ENCODE measurements at places on chromosomes 13 and 19. TPM values are rescaled to one million over a fixed set of nuclear protein-coding genes. Genes with fewer than 3 reads are reported as not detected.

DNA sequence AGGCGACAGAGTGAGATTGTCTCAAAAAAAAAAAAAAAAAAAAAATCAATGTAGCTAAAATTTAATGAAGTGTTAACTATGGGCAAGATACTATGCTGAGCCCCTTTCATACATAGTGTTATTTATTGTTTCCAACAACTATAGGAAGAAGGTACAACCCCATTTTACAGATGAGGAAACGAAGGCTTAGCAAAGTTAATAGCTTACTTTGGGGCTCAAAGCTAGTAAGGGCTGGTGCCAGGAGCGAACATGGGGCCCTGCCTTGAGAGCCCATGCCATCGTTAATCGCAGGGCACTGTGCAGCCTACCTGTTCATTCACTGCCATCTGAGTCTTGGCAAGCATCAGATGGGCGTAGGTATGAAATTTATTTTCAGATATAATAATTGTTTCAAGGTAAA, 1.9 kb upstream of the FRY start:
- H3K4me1 ChIP-seq, result peaks cover 33% of the 10 kb centered on the region
- H3K27me3 ChIP-seq, result no peaks in the 10 kb centered on the region
- H3K4me3 ChIP-seq, result no peak overlapping the region
- DNase-seq, result no peak
- no peaks in the 10 kb centered on the region for H3K36me3 ChIP-seq

DNA sequence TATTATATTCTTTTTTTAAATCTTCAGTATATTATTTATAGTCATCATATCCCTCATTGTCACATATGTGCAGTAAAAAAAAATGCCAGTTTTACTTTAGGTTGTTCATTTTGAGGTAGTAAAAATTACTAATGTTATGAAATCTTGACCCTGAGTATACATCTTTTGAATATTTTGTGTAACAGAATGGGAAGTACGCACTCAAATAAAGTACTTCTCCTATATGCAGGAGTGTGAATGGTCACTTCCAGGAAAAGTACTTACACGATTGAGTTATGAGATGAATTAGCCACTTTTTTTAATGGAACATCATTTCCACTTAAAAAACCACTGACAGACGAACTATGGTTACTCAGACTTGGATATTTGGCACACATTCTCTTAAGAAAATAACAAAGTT, 58.5 kb downstream of the C13orf42 start:
- no peak overlapping the region for H3K4me3 ChIP-seq
- no peaks in the 10 kb centered on the region for H3K36me3 ChIP-seq
- H3K27ac ChIP-seq, result no peak overlapping the region
- H3K4me1 ChIP-seq, result peaks cover 2% of the 10 kb centered on the region

GRCh38 chr19:41843371-41843770, 1.1 kb downstream of the LYPD4 start:
- H3K36me3 ChIP-seq, result no peaks in the 10 kb centered on the region
- no peak overlapping the region for H3K4me3 ChIP-seq
- no peaks in the 10 kb centered on the region for H3K4me1 ChIP-seq
- DNase-seq, result no peak
- no peak overlapping the region for H3K27ac ChIP-seq

DNA sequence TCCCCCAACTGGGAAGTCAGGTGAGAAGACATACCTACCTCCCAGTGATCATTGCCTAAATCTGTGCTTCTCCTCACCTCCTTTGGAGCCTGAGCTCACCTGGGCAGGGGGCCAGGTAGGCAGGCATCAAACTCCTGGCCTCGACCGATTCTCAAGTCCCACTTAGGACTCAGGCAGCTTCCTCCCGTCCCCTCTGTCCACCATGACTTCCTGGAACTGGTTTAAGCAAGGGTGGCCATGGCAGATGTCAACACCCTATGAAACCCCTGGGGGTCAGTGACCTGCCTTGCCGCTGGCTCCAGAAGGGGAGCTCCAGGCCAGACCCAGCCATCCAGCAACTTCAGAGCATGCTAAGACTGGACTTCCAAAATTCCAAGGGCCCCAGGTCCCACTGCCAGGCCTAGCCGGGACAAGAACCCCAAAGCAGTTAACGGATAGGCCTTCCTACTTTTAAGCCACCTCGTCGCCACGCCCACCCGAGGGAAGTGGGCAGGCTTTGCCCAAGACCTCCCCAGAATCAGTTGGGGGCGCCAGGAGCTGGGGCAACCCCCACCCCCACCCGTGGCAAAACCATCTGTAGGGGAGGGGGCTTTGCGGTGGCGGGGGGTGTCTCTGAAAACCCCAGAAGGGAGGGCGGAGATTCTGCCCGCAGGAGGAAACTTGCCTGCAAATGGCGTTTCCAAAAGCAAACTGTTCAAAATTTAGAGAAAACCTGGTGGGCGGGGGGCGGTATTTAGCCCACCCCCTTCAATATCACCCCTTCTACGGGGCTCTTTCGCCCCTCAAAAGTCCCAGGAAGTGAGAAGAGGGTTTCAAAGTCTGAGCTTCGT, 657 bp downstream of the PLIN3 start:
- H3K4me1 ChIP-seq, result peaks cover 6% of the 10 kb centered on the region
- H3K27me3 ChIP-seq, result no peaks in the 10 kb centered on the region
- H3K4me3 ChIP-seq, result peak overlapping the region; percentile 85
- peak overlapping the region; percentile 54 for H3K27ac ChIP-seq

DNA sequence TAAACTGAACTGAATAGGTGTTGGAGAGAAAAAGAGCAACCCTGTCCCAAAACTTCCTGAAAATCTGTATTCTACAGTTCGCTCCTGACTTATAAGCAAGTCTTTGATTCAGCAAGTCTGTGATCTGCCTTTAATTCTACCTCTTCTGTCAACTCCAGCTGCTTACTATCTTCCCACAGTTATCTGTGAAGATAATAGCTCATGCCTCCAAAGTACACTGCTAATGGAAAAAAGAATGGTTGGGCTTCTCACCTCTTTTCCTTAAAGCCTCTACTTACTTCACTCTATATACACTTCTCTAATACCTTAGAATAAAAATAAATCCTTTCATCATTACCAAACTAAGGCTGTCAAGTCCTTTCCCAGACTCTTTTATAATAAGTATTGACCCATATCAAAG, 391.5 kb upstream of the MIR17HG start:
- H3K27ac ChIP-seq, result peak overlapping the region; percentile 24
- H3K4me3 ChIP-seq, result no peak overlapping the region
- no peak for DNase-seq
- H3K36me3 ChIP-seq, result no peaks in the 10 kb centered on the region

DNA sequence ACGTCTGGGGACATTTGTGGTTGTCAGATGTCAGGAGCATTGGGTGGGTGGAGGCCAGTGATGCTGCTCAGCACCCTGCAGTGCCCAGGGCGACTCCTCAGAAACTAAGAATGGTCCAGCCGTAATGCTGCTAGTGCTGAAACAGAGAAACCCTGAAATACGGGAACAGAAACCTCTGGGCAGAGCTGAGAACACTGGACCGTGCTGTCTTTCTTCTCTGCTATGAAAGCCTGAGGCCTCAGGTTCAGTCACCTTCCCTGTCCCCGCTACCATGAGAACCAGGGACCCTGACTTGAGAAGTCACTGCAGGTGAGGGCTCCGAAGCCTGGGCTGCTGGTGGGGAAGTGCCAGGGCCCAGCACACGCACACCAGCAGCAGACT, 13.4 kb downstream of the CAPS start:
- no peak for DNase-seq
- no peak overlapping the region for H3K27ac ChIP-seq
- H3K27me3 ChIP-seq, result no peaks in the 10 kb centered on the region
- no peak overlapping the region for H3K4me3 ChIP-seq
- peaks cover 27% of the 10 kb centered on the region for H3K36me3 ChIP-seq

DNA sequence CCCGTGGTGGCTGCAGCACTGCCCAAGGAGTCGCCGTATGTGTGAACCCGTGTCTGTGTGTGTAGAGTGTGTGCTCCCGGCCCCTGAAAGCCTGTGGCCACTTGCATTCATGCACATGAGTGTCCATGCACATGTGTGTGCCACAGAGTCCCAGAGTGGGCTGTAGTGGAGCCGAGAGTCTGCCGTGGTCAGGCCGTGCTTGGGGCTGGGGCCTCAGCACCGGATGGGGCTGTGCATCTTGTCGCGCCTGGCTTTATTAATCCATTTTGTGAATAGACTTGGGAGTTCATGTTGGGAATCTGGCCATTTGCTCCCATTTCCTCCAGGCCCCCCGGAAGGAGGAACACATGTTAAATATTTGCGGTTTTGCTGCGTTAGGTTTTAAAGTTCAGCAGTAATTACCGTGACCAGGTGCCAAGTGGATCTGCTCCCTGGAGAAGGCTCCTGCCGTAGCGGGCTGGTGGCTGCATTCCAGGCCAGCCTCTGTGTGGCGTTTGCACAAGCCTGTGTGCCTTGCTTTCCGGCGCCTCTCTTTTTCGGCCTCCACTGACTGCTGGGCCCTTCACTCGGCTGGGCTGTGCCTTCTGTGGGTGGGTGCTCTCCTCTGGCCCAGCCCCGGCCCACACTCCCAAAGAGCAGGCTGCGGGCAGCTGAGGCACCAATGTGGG, 69.2 kb upstream of the KCTD15 start:
- peaks cover 4% of the 10 kb centered on the region for H3K36me3 ChIP-seq
- peaks cover 11% of the 10 kb centered on the region for H3K27me3 ChIP-seq
- no peak overlapping the region for H3K4me3 ChIP-seq

GRCh38 chr19:50759886-50760285, 10.4 kb upstream of the GPR32 start:
- no peak overlapping the region for H3K4me3 ChIP-seq
- H3K27ac ChIP-seq, result no peak overlapping the region
- no peaks in the 10 kb centered on the region for H3K4me1 ChIP-seq
- H3K36me3 ChIP-seq, result no peaks in the 10 kb centered on the region
- DNase-seq, result no peak

DNA sequence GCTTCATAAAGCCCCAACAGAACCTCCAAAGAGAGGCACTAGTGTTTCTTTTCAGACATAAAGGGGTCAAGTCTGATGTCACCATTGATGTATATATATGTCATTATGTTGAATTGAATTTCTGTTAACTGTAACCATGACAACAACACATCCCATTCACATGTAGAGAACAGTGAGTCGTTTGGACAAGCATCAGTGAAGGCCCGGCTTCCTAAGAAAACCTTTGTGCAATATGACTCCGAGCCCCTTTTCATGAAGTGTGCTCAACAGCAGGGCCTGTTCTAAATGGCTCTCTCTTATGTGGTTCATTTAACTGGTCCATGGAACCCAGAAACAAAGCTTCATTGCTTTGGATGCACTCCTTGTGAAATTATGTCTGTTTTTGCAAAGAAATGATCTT, 67.2 kb upstream of the UBL3 start:
- peaks cover 28% of the 10 kb centered on the region for H3K4me1 ChIP-seq
- H3K27ac ChIP-seq, result no peak overlapping the region
- no peaks in the 10 kb centered on the region for H3K27me3 ChIP-seq
- no peak overlapping the region for H3K4me3 ChIP-seq

DNA sequence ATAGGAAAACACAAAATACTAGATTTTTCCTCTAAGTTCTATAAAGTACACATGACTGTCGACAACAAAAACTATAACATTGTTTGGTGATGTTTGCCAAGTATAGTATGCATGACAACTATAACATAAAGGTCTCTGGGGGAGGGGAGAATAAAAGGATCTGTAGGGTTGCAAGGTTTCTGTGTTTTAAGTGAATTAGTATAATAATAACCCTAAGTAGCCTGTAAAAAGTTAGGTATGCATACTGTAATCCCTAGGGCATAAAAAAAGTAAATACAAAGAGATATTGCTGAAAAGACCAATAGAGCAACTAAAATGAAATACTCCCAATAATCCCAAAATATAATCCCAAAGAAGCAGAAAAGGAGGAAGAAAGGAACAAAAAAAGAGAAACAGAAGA, 14.6 kb downstream of the MYCBP2 start:
- no peak overlapping the region for H3K27ac ChIP-seq
- H3K27me3 ChIP-seq, result no peaks in the 10 kb centered on the region
- H3K4me3 ChIP-seq, result no peak overlapping the region
- DNase-seq, result no peak

DNA sequence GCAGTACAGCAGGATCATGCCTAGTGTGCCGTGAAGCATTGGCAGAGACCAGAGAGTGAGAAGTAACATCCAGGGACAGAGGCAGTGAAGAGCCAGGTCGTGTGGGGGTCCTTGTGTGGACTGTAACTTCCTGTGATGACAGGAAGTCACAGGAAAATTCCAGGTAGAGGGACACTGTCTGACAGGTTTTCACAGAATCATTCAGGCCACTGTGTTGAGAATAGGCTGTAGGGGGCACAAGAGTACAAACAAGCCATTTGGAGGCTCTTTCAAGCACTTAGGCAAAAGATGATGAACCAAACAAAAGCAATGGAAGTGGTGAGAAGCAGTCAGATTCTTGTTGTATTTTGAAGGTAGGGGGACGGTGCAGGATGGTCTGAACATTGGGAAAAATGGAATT, 46.4 kb downstream of the N4BP2L1 start:
- no peak overlapping the region for H3K27ac ChIP-seq
- DNase-seq, result no peak
- no peaks in the 10 kb centered on the region for H3K4me1 ChIP-seq
- H3K36me3 ChIP-seq, result peaks cover 5% of the 10 kb centered on the region
- H3K4me3 ChIP-seq, result no peak overlapping the region
- no peaks in the 10 kb centered on the region for H3K27me3 ChIP-seq

GRCh38 chr13:80245162-80245733, 95.7 kb downstream of the SPRY2 start:
- no peaks in the 10 kb centered on the region for H3K27me3 ChIP-seq
- peaks cover 5% of the 10 kb centered on the region for H3K4me1 ChIP-seq
- no peaks in the 10 kb centered on the region for H3K36me3 ChIP-seq
- no peak for DNase-seq
- H3K27ac ChIP-seq, result no peak overlapping the region

GRCh38 chr19:14425696-14426138, 6.6 kb upstream of the DDX39A start:
- H3K27ac ChIP-seq, result peak overlapping the region; percentile 66
- no peak for DNase-seq
- H3K4me3 ChIP-seq, result no peak overlapping the region
- H3K27me3 ChIP-seq, result peaks cover 5% of the 10 kb centered on the region
- no peaks in the 10 kb centered on the region for H3K36me3 ChIP-seq

- DNase-seq, result no peak
- no peaks in the 10 kb centered on the region for H3K36me3 ChIP-seq
- no peak overlapping the region for H3K4me3 ChIP-seq
- H3K4me1 ChIP-seq, result peaks cover 14% of the 10 kb centered on the region
These were observed 3.9 kb downstream of the TEX30 start for GRCh38 chr13:102769679-102770078.

DNA sequence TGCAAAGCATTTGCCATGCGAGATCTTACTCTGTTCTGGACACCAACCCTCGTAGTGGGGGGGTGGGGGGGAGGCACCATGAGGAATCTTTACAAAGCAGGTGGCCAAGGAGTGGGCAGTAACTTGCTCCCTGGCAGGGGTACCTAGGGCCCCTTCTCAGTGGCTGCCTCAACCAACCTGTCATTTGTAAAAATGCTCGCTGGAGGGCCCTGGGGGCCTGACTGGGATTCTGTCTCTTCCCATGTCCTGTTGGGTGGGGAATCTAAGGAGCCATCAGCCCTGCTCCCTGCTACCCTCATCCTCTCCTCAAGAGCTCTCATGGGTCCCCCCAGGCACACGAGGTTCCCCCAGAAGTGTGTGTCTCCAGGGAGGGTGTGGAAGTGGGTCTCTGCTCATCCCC, 1.5 kb downstream of the KCNN1 start:
- H3K27me3 ChIP-seq, result peaks cover 43% of the 10 kb centered on the region
- no peak overlapping the region for H3K27ac ChIP-seq

- no peak for DNase-seq
- no peaks in the 10 kb centered on the region for H3K36me3 ChIP-seq
- H3K27ac ChIP-seq, result no peak overlapping the region
- no peaks in the 10 kb centered on the region for H3K27me3 ChIP-seq
- H3K4me3 ChIP-seq, result no peak overlapping the region
These were observed 48.3 kb upstream of the FAM216B start for GRCh38 chr13:42733046-42733445.

The CACNG8 gene
- 2.1 TPM for total RNA-seq

The ZNF665 gene
- 9.8 TPM for total RNA-seq

The C1QTNF9B gene
- total RNA-seq, result not detected

The ZSCAN4 gene
- not detected for total RNA-seq

The ZNF93 gene
- 28.2 TPM for total RNA-seq

The CEACAM7 gene
- not detected for total RNA-seq

The TIMM29 gene
- total RNA-seq, result 26.8 TPM
